ENCODE measurements at places on chromosomes 16 and 17.

DNA sequence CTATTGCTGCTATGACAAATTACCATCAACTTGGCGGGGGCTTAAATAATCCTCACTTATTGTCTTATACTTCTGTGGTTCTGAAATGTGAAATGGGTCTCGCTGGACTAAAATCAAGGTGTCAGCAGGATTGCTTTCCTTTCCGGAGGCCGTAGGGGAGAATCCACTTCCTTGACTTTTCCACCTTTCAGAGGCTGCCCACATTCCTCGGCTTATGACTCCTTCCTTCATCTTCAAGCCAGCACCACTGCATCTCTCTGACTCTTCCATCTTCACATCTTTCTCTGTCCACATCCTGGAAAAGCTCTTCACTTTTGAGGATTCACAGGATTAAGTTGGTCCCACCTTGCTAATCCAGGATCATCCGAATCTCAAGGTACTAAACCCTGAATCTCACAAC is 217.8 kb downstream of the GRIN2A start:
- no peak for DNase-seq

DNA sequence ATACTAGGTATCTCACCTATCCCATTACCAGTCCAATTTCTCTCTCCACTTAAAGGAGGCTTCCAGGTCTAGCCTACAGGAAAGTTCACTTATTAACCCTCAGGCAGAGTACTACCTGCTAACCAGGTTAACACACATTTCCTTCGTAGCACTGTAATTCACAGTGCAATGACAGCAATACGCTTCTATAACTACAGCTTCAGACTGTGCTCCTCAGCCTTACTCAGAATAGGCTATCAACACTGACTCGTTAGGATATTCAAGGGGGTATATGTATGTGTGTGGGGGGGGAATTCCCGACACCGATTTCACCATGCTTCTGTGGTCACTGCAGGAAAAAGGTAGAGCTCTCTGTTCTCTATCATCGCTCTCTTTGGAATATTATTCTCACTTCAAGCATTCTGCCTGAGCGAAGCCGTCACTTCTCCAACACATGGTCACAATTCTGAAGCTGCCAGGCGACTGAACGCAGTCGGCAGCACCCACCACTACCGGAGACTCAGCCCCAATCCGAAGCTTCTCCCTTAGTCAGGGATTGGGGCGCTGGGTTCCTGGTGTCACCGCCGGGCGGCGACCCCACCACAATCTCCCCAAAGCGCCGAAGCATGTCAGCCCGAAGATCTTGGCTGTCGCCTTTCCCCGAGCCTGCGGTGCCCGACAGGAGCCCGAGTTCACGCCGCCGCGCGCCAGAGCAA is 618 bp downstream of the GGA3 start:
- DNase-seq = peak; percentile 55

- no peak for DNase-seq
Measured at GRCh38 chr17:76566613-76566943, 19.1 kb downstream of the ST6GALNAC2 start.

- DNase-seq = no peak
Measured at GRCh38 chr16:73093146-73094144, 45.5 kb upstream of the ZFHX3 start.

DNA sequence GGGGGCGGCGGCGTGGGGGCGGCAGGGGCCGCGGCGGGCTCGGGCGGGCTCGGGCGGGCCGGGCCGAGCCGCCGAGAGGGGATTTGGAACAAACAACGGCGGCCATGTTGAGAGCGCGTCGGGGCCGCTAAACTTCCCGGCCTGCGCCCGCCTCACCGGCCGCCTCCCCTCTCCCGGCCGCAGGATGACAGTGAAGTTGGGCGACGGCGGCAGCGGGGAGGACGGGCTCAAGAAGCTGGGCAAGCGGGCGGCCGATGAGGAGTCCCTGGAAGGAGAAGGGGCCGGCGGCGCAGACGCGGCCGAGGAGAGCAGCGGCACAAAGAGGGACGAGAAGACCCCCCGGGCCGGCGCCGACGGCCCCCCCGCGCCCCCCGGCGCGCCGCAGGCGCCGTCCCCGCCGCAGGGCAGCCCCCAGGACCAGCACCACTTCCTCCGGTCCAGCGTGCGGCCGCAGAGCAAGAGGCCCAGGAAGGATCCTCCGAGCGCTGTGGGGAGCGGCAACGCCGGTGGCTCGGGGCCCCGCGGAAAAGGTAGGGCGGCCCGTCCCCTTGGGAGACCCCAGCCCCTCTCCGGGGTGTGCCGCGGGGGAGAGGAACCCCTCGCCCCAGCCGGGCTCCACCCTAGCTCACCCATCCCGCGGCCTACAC is 2.4 kb downstream of the CRAMP1 start:
- DNase-seq = peak; percentile 54

DNA sequence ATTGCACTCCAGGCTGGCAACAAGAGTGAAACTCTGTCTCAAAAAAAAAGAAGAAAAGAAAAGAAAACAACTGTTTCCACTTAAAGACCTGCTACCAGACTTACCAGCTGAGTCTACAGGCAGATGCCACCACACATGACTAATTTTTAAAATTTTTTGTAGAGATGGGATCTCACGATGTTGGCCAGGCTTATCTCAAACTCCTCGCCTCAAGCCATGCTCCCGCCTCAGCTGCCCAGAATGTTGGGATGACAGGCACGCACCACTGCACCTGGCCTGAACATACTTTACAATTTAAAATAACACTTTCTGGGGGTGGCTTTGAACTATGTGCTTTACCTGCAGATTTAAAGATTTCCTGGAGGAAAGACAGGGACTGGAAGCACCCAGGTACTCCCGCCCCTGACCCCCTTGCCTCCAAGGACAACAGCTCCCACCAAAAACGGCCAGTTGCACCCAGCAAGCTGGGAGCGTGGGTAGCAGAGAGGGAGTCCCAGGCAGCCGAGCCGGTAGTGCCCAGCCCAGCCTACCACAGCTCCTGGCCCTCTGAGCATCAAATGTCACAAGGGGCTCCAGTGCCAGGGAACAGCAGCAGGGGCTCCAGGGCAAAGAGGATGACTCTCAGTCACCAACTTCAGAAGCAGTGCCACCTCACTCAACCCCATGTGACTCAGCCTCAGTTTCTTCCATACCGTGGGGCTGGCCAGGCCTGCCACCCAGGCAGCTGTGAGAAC is 262.9 kb downstream of the PARN start:
- no peak for DNase-seq

DNA sequence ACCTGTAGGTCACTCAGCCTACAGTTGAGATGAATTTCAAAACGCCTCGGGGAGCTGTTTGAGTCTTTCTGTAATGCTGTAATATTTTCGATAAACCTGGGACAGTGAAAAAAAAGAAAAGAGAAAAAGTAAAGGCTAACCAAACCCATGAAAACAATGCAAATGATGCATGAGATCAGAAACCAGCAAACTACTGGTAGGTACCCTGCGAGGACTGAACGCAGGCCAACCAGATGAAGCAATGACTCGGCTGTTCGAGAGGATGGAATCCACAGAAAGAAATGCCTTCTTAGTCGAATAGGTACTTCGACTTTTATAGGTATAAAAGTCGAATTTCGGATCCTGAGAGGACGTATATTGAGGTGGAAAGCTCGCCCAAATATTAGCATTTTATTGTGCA is 509 bp upstream of the ATAD5 start:
- peak; percentile 59 for DNase-seq

GRCh38 chr16:15564604-15565339 is 78.2 kb downstream of the MARF1 start:
- no peak for DNase-seq

GRCh38 chr17:80491478-80492342 is 15.3 kb upstream of the NPTX1 start:
- no peak for DNase-seq

GRCh38 chr17:44905006-44906000 is 6.1 kb upstream of the EFTUD2 start:
- no peak for DNase-seq

DNA sequence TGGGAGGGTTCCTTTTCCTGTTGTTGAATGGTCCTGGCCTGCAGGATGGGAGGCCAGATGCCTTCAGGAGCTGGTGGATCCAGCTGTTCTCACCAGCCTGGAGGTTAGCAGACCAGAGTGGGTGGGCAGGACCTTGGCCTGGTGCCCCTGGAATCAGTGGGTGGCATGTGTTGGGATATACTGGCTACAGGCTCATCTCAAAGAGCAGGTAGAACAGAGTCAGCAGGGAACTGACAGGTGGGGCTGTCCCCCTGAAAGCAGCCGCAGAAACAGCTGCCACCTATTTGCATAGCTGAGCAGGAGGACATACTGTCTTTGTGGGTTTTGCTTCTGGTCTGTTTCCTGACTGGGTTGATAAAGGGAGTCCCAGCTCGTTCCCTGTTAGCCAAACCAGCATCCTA is 144.1 kb downstream of the RAB11FIP4 start:
- DNase-seq = no peak

DNA sequence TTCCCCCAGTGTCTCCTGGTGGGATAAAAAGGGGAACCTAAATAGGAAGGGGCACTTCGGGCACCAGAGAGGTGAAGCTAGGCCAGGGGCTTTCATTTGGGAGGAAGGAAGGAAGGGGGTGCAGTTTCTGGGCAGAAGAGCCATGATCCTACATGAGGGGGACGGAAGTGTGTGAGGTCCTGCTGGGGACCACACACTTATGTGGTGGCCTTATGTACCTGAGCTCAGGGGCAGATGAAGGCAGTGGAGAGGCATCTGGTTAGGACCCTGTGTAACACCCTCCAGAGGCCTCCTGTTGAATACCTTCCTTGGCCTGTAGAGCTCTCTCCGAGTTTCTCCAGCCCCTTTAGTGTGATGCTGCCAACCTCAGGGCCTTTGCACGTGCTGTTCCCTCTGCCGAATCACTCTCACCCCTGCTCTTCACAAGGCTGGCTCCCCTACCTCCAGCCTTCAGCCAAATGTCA is 21.2 kb downstream of the IGFBP4 start:
- DNase-seq = no peak

- no peak for DNase-seq
Measured at GRCh38 chr17:64771980-64772844, 110.1 kb upstream of the SMURF2 start.

GRCh38 chr16:80103463-80103862 is 437.3 kb upstream of the DYNLRB2 start:
- DNase-seq = no peak

DNA sequence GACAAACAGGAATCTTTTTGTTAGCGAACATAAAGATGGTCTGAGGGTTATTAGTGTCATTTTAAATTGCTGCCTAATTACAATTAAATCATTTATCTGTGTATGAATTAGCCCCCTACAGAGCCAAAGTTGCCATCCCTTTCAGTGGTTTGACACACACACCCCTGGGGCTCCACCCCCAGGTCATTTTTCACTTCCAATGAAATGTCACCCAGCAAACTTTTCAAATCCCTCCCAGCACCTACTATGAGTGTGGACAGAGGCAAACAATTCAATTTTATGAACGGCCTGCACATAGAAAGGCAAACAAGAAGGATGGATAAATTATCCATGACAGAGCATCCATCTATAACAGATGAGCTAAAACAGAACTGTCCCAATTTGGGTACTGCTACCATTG is 2.4 kb downstream of the MYH10 start:
- DNase-seq = no peak

GRCh38 chr16:68900009-68900408 is 56.7 kb downstream of the TANGO6 start:
- no peak for DNase-seq

- DNase-seq = peak; percentile 63
Measured at GRCh38 chr16:70437582-70438557, 1.0 kb downstream of the ST3GAL2 start.

- DNase-seq = no peak
Measured at GRCh38 chr17:46968224-46968834, 10.7 kb downstream of the RPRML start.

GRCh38 chr16:54076006-54076504 is 210.5 kb downstream of the IRX3 start:
- no peak for DNase-seq

DNA sequence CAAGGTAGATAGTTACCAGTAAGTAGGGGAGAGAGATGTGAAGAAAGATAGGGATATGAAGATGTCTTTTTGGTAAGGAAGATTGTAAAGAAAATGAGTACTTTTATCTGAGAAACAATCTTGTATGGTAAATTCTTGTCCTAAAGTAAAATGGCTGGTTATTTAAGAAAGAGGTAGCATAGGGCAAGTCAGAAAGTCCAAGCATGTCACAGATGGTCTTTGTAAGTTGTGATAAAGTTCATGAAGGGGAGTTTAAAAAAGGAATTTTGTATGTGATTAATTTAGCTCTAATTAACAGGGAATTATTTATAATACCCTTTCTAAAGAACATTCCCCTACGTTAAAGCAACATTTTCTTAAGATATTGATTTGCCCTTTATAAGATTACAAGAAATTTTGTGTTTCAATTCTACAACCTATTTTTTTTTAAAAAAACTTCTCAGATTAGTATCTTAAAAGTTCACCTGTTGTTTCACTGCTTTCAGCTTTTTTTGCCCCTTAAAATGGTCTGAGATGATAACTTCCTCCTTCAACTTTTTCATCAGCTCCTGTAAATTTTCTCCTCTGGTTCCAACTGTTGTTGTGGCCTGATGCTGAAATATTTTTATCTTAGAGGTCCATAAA is 16.2 kb upstream of the CPHXL start:
- peak; percentile 23 for DNase-seq

GRCh38 chr17:49067163-49067562 is 65.4 kb upstream of the B4GALNT2 start:
- no peak for DNase-seq

DNA sequence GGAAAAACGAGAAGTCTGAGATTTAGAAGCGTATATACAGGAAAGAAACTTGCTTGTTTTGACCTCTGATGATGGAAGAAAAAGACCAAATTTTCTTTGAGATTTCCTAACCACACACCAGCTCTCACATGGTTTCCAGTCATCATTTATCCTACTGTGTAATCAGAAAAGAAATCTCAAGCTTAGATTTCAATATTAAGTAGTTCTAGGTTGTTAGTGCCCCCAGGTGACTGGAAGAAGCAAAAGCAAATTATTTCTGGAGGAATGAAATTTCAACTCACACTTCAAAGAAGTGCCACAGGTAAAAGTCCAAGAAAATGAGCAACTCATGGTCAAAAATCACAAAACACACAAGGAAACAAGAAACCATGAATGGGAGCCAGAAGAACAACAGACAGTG is 51.8 kb upstream of the KDM6B start:
- DNase-seq = no peak

GRCh38 chr17:9299695-9300094 is 275.9 kb downstream of the STX8 start:
- no peak for DNase-seq

GRCh38 chr16:55146966-55147365 is 177.0 kb upstream of the IRX6 start:
- peak; percentile 13 for DNase-seq

DNA sequence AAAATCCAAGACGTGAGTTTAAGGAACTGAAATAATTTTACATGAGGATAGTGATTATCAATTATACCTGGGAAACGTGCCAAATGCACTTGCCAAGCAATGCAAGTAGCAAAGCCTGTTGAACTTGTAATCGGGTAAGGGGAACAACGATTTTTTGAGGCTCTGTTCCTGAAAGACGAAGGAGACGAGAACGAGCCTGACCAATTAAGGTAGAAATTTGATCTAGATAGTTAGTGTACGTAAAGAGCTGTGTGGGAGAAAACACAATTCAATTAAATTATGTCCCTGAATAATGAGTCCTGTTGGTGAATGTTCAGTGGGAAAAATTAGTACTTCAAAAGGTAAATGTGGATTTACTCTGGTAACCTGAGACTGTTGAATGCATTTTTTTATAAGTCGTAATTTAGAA is 17.7 kb upstream of the KCTD5 start:
- no peak for DNase-seq

- no peak for DNase-seq
Measured at GRCh38 chr17:73240561-73240960, 21.1 kb downstream of the CPSF4L start.
